Stimulated activated CD8-positive, alpha-beta memory T cell treated with anti-CD3 and anti-CD28 coated beads, Interleukin-4, amount 100 ng/mL, for 48 hours (primary cell): ENCODE measurements at places on chromosomes 6 and 20.

GRCh38 chr20:22020201-22020600 is 314.7 kb downstream of the PAX1 start:
- no peak for DNase-seq

DNA sequence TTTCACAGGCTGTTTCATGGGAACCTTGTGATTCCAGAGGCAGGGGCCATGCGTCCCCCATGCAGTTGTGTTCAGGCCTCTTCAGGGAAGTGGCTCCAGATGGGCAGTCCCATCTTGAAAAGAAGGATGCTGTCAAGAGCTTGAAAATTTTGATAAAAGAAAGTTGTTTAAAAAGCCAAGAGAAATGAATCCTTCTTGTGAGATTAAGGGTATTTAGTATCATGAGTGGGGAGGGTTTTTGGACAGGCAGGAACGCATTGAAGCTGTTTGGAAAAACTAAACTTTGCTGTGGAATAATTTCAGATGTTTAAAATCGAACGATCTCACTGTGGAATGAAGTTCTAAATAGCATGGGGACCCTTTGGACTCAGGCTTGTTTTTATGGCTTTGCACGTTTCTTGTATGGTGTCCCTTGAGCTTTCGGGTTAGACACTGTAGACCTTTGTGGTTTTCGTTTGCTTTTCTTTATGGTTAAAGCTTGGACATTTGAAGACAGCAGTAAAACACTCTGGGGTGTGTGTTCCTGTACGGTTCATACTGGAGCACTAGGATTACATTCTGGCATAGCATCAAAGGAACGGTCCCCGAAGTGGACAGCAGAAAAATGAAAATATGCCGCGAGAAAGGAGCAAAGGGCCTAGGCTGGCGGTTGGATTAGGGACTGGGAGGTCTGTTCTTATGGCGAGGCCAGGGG is 18.2 kb downstream of the KIF25 start:
- no peak for DNase-seq

DNA sequence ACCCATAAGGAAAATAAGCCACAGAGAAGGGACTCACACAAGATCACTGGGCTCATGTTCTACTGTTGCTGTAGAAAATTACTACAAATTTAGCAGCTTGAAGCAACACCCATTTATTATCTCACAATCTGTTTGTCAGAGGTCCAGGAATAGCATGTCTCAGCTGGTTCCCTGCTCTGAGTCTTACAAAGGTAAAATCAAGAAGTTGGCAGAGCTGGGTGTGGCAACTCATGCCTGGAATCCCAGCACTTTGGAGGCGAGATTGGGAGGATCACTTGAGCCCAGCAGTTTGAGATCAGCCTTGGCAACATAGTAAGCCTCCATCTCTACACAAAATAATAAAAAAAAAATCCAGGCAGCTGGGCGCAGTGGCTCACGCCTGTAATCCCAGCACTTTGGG is 28.5 kb upstream of the ZNF831 start:
- no peak for DNase-seq

DNA sequence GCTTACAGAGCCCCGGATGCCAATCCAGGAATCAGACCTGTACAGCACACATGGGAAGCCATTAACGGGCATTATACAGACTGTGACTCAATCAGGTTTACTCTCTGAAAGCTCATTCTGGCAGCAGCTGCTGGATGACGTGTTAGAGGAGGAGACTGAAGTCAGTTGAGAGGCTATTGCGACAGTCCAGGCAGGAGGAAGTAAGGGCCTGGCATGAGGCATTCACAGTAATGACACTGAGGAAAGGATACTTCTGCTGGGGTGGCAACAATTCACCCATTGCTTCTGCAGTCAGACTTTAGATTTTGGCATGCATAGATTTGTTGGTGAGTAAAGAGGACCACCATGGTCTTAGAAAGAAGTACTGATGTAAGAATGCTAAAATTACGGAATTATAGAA is 151.0 kb upstream of the HEY2 start:
- DNase-seq: no peak

- DNase-seq: no peak
These were observed 6.7 kb upstream of the CDKN1A start for GRCh38 chr6:36671687-36672375.

- DNase-seq: no peak
These were observed 220.2 kb downstream of the ATXN1 start for GRCh38 chr6:16540804-16541752.

GRCh38 chr6:32867022-32867477 is 13.1 kb downstream of the PSMB9 start:
- no peak for DNase-seq

GRCh38 chr6:168826726-168827585 is 386.0 kb downstream of the SMOC2 start:
- no peak for DNase-seq

DNA sequence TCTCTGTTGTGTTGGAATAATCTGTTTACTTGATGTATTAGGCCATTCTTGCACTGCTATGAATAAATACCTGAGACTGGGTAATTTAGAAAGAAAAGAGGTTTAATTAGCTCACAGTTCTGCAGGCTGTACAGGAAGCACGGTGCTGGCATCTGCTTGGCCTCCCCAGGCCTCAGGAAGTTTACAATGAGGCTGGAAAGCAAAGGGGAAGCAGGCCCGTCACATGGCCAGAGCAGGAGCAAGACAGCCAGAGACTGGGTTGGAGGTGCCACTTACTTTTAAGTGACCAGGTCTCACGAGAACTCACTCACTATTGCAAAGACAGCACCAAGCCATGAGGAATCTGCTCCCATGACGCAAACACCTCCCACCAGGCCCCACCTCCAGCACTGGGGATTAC is 50.6 kb upstream of the FUCA2 start:
- DNase-seq: no peak

DNA sequence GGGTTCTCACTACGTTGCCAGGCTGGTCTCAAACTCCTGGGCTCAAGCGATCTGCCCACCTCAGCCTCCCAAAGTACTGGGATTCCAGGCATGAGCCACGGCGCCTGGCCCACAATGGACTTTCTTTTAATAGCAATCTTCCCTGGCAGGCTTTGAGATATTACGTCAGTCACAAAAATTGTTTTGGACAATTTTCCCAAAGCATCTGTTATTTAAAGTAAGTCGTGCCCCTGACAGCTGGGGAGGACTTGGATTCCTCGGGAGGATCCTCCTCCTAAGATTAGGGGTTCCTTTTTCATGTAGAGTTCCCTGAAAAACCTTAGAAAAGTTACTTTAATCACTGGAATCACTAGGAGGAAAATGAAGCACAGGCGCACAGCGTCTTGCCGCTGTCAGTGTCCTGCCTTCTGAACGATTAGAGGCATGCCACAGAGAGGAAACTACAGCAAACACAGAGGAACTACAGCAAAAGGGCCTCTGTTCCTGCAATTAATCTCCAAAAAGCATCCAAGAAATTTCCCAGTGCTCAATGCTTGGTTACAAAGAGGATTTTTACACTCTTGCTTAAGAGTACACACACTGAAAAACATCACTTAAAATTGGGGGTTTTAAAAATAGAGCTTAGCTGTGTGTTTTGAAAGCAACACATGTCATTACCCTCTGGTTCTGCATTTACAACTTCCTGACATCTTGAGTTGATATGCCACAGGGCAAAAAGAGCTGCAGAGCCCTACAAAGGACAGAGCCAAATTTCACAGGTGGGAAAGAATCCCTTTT is 4.5 kb downstream of the ACSS1 start:
- no peak for DNase-seq

GRCh38 chr6:118705544-118706491 is 54.4 kb upstream of the CEP85L start:
- peak; percentile 57 for DNase-seq

- DNase-seq: no peak
These were observed 118.4 kb downstream of the JPH2 start for GRCh38 chr20:44068316-44069201.

DNA sequence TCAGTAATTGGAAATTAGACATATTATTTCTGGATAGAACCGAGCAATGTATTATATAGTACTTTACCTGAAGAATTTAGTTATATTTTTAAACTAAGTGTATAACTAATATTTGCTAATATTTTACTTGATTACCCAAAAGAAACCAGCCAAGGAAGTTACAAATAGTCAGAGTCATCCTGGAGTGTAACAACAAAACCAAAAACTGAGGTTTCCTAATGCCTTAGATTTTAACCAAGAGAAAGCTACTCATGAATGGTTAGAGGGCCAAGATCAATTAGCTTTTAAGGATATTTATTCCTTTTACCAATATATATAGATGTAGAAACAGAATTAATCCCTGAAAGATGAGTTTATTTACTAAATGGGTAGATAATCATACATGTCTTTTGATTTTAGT is 26.0 kb downstream of the TAB2 start:
- DNase-seq: no peak

DNA sequence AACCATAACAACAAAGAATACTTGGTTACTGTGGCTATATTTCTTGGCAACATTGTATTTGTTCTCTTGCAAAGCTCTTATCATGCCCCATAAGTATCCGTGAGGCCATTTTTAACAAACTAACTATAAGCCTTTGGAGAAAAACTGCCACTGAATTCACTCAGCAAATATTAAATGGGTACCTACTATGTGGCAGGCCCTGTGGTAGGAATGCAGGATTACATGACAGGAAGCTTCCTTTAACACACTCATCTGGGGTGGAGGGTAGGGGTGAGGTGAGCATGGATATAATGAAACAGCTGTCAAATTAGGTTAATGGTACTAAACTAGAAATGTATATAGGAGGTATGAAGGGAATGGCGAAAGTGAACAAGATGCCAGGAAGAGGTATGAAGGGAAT is 504.8 kb downstream of the MEI4 start:
- DNase-seq: no peak

- no peak for DNase-seq
These were observed 34.7 kb downstream of the GHRH start for GRCh38 chr20:37226889-37227288.

DNA sequence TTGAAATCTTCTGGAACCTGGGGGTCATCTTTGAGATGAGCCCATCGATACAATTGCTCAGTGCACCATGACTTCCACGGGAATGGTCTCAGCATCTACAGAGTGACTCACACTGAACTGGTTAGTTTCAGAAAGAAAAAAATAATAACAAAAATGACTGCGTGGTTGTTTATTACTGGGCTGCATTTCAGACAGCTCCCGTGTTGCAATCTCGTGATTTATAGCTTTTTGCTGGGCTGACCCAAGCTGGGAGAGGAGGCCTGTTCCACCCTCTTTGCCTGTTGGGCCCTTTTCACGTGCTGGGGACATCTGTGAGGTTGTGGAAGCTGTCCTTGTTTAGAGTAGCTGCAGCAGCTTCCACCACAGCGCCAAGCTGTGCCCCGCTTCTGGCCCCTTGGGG is 225.5 kb downstream of the BMP7 start:
- DNase-seq: no peak

DNA sequence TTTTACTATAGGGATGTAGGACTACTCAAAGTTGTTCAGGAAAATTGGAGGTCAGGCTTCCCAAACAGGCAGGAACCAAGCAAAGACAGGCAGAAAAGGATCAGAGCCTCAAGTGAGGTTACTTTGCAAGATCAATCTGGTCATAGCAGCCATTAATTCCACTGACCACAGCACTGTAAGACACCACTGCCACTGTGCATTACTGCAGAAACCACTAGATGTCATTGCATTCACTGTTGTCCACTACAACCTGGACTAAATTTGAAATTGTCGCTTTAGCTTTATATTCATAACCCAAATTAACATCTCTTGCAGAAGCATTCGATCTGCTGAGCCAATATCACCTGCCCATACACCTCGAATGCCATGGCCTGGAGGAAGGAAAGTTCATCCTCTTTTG is 126.9 kb upstream of the UFL1 start:
- no peak for DNase-seq

GRCh38 chr6:15602154-15602553 is 60.7 kb downstream of the DTNBP1 start:
- DNase-seq: no peak

DNA sequence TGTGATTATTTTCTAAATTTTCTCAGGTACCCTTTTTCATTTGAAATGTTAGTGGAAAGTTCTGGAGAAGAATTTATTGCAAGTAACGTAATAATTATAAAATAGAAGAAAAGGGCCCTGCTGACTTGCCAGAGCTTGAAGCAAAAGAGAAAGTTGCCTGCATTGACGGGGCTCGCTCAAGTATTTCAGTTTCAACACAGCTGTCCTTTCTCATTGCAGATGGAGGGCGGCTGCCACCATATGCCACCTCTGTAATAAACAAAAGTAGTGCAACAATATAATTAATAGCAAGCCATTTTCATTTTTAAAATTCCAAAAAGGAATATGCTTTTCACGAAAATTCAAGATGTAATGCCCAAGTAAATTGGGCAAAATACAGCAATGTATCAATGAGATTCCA is 246.2 kb downstream of the PACRG start:
- DNase-seq: no peak

GRCh38 chr6:157106487-157106886 is 216.8 kb downstream of the TMEM242 start:
- DNase-seq: no peak

GRCh38 chr6:31321005-31321707 is 35.8 kb downstream of the HLA-B start:
- DNase-seq: no peak

- peak; percentile 61 for DNase-seq
These were observed 13.0 kb downstream of the RPP21 start for GRCh38 chr6:30357678-30358540.

DNA sequence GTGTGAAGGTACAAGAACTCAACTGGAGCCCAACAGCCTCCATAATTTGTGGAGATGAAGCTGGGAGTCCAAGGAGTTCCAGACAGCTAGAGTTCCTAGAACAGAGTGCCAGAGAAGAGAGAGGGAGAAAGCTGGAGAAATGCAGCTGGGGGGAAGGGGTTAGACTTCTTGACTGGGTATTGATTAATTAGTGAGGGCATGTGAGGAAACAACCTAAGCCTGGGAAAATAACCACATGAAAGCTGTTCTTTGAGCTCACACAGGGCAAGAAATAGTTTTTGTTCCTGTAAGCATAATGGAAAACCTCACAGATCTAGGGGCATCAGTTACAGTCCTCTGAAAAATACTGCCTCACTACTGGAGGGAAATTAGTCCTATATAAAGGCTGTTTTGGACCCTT is 230.5 kb upstream of the FKBP1C start:
- no peak for DNase-seq

DNA sequence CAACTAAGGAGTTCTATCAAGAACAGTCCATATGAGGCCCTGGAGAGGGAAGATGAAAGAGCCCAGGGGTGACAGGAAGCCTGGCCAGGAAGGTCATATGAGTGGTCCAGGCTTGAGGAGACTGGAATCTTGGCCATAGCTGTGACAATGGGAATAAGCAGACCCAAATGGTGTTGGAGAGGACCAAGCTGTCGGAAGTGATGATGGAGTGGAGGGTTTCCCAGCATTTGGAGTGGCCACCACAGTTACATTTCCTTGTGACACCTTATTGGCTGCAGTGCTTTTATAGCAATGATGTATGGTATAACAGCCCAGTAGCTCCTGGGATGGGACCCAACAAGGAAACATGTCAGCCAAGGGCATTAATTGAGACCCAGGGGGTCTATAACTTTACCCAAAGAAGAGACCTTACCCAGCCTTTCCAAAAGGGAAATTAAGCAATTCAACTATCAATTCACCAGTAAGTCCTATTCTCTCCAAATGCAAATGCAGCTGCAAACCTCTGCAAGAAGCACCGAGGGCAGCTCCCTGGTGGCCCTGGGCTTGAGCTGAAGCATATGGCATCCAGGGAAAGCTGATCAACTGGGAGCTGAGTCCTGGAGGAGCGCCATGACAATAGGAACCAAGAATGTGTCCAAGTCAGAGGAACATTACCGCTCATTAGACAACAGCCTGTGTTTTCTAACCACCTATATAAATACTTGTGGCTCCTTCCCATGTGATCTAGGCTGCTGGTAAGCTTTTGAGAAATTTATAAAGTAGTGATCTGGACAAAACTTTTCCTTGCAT is 219.4 kb downstream of the SOD2 start:
- DNase-seq: no peak

GRCh38 chr20:34216382-34216742 is 24.9 kb upstream of the ASIP start:
- DNase-seq: no peak
